ENCODE measurements at places on chromosomes 11 and 22.
A peak's percentile ranks its signal among the peaks of the same experiment; 100 is the strongest.

DNA sequence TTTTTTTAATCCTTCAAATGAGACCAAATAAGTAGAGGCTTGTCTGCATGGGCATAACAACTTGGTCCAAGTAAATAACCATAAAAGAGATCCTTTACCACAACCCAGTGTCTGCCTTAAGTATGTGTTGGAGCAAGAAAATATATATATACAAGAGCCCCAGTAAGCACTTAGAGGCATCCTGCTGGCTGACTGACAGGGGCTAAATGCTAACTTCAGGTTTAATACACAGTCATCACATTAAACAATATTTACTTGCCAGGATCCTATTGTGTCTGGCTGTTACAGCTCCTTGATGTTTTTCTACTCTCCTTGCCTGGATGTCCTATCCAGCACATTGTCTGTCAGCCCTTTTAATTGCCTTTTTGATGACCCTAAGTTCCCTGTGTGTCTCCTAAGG, 37.5 kb upstream of the MMP20 start:
- DNase-seq = no peak

GRCh38 chr11:3049430-3050243, 7.6 kb downstream of the CARS1 start:
- DNase-seq = peak; percentile 91

DNA sequence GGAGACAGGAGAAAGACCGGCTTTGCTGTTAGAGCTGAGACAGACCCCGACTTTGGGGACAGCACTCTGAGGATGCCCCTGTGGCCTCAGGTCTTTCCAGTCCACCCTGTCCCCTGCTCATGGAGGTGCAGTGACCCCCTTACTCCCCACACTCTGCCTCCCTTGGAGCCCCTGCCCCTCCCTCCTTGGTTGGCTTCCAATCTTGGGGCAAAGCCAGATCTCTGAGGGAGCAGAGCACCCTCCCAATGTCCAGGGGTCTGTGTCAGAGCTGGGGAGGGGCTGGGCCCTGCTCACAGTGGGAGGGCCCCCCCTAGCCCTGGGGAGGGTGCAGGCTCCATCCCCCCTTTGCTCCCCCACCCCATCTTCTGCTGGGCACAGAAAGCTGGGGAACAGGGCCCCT, 50.0 kb downstream of the IGLL1 start:
- no peak for DNase-seq

- DNase-seq = no peak
Observed at GRCh38 chr11:89293965-89294679, 116.4 kb downstream of the TYR start.

GRCh38 chr22:19998991-19999820, 17.4 kb downstream of the ARVCF start:
- DNase-seq = no peak

GRCh38 chr11:130674686-130675308, 226.4 kb downstream of the ADAMTS15 start:
- DNase-seq = no peak

- DNase-seq = no peak
Observed at GRCh38 chr22:25564979-25565677, 653 bp downstream of the GRK3 start.

- no peak for DNase-seq
Observed at GRCh38 chr11:104841973-104842525, 56.2 kb downstream of the CASP12 start.

DNA sequence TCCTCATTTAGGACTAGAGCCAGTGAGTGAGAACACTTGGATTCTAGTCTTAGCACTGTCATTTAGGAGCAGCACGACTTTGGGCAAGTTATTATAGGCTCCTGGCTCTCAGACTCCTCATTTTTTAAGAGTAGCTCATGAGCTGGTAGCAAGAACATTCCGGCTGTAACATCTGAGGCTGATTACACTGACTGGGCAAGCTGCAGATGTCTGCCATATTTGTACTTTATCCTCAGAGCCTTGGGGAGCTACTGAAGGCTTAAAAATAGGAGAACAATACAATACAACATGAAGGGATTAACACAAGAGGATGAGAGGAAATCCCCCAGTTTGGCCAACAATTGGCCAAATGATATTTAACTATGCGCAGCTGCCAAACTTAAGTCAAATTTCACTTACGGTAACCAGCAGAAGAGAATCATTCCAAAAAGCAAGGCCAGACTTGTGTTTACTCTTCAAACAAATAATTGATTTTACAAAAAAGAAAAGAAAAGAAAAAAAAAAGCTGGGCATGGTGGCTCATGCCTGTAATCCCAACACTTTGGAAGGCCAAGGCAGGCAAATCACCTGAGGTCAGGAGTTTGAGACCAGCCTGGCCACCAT, 113.1 kb upstream of the ARHGAP42 start:
- DNase-seq = peak; percentile 7

DNA sequence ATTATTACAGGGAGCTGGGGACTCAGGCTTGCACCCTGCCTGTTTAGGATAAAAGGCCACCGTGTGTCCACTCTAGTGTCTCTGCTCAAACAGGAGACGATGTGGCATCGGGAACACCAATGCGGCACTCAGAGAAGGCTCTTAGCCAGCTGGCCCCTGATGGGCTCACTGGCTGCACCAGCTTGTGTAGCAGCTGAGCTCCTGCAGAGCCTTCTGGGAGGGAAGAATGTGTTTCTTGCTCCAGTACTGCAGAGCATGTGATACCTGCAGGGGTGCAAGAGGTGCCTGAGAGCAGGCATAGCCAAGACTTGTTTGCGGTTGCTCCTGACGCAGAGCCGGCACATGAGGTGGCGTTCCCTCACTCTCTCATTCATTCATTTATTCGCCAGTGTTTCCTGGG, 44.4 kb upstream of the KCNQ1OT1 start:
- DNase-seq = no peak

- no peak for DNase-seq
Observed at GRCh38 chr11:405954-406795, 8.6 kb downstream of the SIGIRR start.

DNA sequence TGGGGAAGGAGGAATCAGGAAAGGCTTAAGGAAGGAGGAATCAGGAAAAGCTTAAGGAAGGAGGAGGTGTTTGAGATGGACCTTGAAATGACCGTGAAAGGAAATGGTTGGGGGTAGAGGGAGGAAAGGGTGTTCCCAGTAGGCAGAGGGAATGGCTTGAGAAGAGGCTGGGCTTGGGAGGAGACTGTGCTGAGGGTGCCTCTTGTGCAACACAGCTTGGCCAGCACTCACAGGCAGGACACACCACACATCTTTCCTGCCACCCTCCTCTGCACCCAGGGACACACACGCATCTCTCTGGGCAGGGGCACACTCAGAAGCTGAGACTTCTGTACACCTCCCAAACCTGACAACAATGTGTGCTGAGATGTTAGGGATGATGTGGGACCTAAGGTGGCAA, 151.4 kb downstream of the FBXO7 start:
- DNase-seq = no peak

GRCh38 chr11:118908901-118909618, 16.7 kb downstream of the BCL9L start:
- DNase-seq = peak; percentile 85

DNA sequence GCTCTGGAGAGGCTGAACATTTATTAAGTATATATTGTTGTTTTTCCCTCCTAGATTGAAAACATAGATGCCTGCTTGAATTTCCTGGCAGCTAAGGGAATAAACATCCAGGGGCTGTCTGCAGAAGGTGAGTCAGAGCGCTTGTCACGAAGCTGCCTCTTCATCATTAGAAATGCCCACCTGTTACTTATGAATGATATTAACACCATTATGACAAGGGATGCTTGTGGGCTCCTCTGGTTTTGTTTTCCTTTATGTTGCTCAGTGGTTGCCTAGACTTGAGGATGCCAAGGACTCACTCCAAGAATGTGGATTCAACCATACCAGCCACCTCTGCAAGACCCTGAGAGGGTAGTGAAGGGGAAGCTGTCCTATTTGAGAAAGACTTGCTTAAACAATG, 156.2 kb downstream of the NAV2 start:
- no peak for DNase-seq

- DNase-seq = no peak
Observed at GRCh38 chr11:45901626-45902025, 5.4 kb downstream of the FREY1 start.

DNA sequence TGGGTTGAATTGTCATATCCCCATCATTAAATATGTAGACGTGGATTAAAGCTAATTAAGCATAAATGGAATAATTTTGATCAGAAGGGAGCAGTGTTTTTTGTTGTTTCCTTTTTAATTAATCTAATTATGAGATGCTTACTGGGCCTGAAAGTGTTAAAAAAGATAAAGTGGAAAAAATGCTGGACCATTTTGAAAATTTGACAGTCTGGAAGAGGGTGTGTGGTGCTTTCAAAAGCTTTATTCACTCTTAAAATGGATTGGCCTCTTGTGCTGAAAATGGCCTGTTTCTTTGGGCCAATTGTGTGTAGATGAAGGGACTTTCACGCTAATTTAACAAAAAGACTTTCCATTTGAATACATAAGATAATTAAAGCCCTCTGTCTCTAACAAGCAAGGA, 1.8 kb downstream of the TNRC6B start:
- DNase-seq = no peak

- peak; percentile 56 for DNase-seq
Observed at GRCh38 chr11:68038718-68039525, at the start of gene TCIRG1. Gene TCIRG1, plus strand, starts transcription at chr11:68039025. Its CDS starts 2,247 bp downstream, at chr11:68041272.

- no peak for DNase-seq
Observed at GRCh38 chr11:27837895-27838563, 137.8 kb upstream of the BDNF start.

GRCh38 chr11:111427471-111427912, 48.4 kb upstream of the POU2AF1 start:
- DNase-seq = no peak

DNA sequence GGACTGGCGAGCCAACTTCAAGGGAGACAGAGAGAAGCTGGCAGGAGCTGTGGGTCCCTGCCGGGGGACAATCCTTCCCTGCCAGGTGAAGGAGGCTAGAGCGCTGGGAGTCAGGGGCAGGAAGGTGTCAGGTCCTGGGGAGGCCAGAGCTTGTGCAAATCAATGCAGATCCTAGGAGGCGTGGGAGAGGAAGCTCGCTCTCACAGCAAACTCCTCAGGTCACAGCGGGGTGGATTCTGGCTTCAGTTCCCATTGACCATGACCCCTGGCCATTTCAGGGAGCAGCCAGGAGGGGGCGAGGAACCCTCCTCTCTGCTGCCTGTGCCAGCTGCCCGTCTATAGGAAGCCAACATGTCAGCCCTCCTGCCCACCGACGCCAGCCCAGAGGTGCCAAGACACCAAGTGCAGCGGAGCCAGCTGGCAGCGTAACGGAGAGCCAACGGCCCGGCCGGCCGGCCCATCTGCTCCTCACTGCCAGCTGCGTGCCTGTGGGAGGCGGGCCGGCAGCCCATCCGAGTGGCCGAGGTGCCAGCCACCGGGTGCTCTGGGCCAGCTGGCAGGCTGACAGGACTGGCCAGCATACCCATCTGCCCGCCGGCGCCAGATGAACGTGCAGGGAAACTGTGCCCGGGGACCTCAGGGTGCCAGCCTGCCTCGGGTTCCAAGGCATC, 374.8 kb downstream of the MIAT start:
- no peak for DNase-seq

GRCh38 chr11:90250970-90251369, 28.1 kb upstream of the CHORDC1 start:
- DNase-seq = no peak

GRCh38 chr11:92843455-92843854, 126.0 kb upstream of the MTNR1B start:
- no peak for DNase-seq

DNA sequence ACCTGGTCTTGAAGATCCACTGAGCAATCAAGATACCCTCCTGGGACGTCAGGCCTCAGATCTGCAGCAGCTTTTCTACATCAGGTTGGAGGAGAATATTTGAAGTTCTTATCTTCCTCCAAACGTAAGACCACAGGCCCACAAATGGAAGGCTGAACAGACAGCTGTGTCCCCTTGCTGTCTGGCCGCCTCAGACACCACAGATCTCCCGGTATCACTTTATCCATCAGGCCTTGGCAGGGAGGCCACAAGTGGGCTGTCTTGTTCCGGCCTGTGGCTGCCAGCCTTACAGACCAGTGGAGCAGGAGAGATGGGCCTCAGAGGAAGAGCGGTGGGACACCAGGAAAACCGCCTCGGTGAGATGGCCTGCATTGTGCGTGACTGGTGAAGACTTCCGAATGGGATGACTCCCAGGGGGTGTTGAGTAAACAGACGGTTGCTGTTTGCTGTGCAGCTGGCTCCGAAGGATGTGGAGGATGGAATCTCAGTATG, 15.9 kb downstream of the UBASH3B start:
- DNase-seq = no peak

- DNase-seq = no peak
Observed at GRCh38 chr11:64028398-64029115, 7.2 kb upstream of the FLRT1 start.

DNA sequence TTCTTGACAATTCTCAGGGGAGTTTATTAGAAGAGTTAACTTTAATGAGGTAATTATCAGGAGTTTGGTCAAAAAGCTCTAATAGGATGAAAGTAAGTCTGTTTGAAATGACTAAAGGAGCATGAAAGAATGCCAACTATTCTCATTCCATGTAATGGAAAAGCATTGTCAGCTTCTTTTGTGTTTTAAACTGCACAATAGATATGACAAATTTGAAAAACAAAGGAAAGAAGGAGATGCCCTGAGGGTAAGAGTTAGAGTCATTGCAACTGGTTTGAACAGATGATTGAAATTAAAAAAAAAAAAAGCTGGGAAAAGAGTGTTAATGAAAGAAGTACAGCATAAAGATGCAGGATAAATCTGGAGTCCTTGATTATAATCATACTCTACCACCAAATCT, 296.8 kb upstream of the FOLH1 start:
- no peak for DNase-seq

DNA sequence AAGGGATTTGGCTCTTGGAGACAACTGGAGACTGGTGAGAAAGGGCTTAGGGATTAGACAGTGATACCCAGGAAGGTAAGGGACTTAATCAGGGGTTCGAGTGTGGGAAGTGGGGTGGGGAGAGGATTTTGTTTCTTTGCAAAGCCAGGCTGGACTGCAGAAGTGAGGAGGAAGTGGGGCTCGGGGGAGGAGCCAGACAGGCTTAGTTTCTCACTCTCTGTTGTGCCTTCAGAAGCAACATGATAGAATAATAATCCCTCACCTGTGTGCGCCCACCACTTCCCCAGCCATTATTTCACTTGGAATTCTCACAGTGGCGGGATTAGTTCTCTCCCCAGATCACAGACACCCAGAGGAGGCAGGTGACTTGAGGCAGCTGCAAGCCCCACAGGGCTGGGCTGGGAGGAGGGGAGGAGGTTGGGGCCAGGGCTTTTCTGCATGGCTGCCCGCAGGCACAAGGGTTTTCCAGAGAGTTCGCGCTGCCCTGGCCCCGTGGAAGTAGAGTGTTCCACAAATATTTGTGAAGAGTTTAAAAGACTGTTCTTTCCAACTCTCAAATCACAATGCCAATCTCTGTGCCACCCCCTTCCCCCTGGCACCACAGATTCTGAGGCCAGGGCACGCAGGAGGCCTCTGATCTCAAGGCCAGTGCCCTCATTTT, 4.0 kb upstream of the SEC14L2 start:
- DNase-seq = no peak

Measured in AG09319 (cell line).